ENCODE measurements at places on chromosomes 5 and 9.

DNA sequence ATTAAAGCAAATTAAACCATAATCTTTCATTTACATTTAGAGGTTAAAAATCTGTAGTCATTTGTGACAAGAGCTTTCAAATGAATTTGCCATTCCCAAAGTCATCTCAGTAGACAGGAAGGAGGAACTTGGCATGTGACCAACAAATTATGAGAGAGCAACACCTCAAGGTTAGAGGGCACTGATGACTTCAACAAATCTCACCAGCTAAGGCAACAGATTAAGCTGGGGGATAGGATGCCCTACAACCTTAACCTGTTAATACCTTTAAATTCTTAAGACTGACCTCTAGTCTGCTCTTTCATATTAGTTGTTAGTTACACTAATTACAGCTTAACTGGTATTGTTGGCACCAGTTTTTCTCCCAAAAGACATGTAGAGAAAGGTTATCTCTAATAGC is 18.4 kb downstream of the POU5F2 start:
- no peak for DNase-seq

DNA sequence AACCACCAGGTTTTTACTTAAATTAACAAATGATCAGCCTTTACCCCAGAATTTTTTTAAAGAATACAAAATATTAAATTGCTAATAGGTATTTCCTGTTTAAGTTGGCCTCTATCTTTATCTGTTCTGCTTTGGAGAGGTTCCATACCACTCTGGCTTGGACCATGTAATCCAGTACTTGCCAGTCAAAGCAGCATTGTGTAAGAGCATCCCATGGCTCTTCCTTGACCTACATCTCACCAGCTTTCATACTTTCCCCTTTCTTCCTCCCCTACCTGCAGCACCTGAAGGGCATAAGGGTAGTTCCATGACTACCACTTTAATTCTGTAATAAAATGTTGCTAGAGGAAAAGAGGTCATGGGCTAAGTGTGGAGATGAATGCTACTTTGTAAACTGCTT is 140.8 kb upstream of the MTAP start:
- DNase-seq = peak; percentile 49

GRCh38 chr5:135526924-135527323 is 8.8 kb downstream of the NEUROG1 start:
- DNase-seq = no peak

- DNase-seq = no peak
Measured at GRCh38 chr5:56669534-56670483, 145.5 kb upstream of the MAP3K1 start.

GRCh38 chr5:170429014-170429413 is 39.8 kb upstream of the KCNMB1 start:
- no peak for DNase-seq

DNA sequence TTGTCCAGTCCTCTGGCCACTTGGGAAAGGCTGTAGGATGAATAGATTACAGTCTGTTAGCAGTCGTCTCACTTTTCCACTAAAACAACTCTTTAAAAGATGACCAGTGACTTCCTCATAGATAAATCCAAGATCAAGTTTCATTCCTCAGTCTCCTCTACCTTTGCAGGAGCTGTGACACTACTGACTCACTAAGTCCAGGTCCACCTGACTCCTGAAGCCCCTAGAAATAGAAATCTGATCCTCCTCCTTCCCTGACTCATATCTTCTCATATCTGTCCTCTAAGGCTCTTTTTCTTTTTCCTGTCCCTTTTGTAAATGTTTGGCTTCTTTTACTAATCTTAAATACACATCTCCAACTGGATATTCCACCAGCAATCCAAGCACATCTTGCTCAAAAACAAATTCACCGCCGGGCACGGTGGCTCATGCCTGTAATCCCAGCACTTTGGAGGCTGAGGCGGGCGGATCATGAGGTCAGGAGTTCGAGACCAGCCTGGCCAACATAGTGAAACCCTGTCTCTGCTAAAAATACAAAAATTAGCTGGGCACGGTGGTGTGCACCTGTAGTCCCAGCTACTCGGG is 2.6 kb downstream of the CCDC125 start:
- DNase-seq = no peak

GRCh38 chr5:5505815-5506214 is 83.3 kb downstream of the ICE1 start:
- no peak for DNase-seq

DNA sequence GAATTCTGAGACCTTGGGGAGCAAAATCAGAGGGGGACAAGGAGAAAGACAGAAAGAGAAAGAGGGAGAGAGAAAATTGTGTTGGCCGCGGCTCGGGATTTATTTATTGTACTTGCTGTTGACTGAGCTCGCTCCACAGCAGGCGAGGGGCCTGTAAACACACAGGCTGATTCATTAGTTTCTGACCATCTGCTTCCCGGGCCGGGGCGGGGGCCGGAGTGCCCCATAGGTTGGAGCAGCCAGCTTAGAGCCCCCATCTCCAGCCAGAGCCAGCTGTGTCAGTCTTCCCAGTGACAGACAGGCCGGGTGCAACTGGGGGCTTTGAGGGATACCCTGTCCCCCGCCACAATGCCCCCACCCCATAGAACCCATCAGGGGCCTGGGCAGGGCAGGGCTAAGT is 30.9 kb downstream of the NTNG2 start:
- no peak for DNase-seq

GRCh38 chr9:127336086-127336485 is 60.9 kb upstream of the SLC2A8 start:
- DNase-seq = no peak

Measured in fibroblast of the conjunctiva (primary cell).